ENCODE measurements at places on chromosomes 12 and 14.
A peak's percentile ranks its signal among the peaks of the same experiment; 100 is the strongest.

DNA sequence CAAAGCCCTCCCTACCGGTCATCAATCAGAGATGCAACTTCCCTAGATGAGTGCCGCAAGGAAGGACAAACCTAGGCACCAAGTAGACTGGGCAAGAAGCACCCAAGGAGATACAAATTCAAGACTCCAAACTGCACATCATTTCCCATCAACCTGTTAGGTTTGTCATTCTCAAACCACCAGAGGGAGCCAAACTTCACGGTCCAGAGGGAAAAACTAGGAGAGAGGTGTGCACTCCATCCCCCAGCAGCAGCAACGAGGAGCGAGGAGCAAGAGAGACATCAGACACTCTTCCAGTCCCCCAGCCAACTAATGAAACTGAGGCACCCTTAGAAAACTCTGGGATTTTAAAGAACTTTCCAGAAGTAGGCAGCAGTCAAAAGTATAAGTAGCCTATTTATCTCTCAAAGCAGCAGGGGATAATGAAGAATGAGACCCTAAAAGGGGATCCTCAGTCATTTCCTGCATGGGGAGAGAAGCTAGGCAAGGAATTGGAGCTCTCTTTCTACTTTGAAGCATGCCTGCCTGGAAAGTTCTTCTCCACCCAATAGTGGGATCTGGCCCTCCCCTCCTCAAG lies 37.0 kb upstream of the NT5DC3 start:
- peak; percentile 38 for DNase-seq

DNA sequence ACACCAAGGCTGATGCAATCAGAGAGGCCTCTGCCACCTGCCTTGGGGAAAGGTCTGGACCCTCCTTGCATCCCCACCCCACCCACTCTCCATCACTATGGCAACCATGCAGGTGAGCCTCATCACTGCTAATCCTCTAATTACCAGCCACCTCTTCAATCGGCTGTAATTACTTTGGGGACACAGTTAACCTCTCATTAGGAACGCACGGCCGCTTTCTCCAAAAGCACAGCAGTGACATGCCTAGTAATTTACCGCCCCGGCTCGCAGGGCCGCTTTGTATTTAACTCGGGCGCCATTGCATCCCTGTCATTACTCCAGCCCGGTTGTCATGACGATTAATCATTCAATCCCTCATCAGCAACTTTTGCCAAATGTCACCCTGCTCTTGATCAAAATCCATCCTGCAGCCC lies 36.3 kb upstream of the FAM222A start:
- no peak for DNase-seq

DNA sequence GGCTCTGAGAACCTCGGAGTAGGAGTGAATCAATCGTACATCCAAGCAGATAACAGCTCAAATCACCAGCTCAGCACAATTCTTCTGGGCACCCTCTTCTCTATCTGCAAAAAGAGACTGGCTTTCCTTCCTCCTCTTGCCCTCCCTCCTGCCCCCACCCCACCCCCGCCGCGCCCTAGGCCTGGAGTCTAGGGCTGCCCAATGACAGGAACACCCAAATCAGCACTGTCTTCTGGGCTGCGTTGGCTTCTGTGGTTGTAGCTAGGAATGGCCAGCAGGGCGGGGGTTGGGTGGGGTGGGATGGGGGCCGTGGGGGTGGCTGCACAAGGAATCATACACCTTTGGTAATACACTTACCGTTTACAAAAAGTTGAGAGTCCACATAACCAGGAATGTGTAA lies 28.0 kb upstream of the TMCC3 start:
- DNase-seq = no peak

DNA sequence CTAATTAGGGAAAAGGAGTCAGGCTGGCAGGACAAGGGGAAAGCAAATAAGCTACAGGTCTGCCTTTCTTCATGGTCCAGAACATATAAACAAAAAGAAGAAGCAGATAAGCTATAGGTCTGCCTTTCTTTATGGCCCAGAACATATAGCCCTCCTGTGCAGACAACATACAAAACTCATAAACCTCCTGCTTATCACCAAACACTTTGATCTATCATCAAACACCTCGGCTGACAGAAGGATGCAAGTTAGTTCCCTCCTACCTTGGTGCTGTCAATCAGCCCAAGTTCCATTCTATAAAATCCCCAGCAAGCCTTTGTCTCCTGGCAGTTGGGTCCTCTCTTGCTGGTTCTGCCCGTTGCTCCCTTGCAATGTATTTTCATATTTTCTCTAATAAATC lies 23.2 kb downstream of the AMN1 start:
- no peak for DNase-seq

GRCh38 chr12:117481470-117481869 lies 120.0 kb upstream of the NOS1 start:
- DNase-seq = no peak

GRCh38 chr12:116529048-116529447 lies 30.1 kb upstream of the MAP1LC3B2 start:
- DNase-seq = no peak

DNA sequence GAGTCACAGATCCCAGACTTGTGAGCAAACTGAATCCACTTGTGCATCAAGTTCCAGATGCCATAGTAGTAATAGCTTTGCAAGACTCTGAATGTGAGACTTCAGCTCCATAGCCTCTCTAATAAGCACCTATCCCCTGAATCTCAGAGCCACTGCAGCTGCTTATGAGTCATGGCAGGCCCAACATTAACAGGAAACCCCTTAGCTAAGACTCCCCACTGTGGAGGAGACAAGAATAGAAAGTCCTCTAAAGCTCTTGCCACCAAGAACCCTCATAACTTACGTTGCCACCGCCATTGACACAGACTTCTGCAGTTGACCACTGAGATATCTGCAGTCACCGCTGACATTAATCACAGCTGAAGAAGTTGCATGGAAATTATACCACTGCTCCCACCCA lies 62.9 kb upstream of the PDE3A start:
- no peak for DNase-seq

GRCh38 chr14:101399737-101400517 lies 161.4 kb upstream of the DIO3 start:
- DNase-seq = no peak

DNA sequence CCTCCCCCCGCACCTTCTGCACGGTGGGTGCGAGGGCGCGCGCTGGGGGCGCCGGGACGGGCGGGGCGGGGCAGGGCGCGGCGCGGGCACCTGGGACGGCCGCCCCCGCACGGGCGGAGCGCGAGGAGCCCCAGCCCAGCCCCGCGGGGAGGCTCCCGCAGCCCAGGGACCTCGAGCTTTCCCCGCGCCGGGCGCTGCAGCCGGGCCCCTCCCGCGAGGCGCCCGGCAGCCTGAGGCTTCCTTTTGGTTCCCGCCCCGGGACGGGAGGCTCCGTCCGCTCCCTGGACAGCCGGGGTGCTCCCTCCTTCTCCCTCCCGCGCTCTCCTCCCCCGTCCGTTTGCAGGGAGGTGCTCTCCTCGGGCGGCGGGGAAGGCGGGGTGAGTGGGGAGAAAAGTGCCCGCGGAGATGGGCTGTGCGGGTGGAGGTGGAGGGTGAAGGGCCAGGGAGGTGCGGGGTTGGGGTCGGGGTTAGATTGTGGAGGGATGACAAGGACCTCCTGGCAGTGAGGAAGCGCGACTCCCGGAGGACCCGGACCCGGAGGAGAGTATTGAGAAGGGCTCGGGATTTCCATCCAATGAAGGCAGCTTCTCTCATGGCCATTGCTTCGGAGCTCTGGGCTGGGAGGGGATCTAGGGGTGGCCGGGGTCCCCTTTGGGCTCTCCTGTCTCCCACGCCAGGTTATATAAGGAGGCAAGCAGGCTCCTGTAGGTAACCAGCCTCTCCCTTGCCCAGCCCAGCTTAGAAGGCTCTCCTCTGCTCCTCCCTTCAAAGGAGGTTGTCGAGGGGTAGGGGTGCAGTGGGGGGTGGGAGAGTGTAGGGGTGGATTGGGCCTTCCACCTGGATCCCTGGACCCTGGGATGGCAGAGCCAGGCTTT lies 645 bp downstream of the JDP2 start:
- DNase-seq = no peak

- no peak for DNase-seq
Observed at GRCh38 chr14:71620401-71620800, 311.8 kb upstream of the RGS6 start.

DNA sequence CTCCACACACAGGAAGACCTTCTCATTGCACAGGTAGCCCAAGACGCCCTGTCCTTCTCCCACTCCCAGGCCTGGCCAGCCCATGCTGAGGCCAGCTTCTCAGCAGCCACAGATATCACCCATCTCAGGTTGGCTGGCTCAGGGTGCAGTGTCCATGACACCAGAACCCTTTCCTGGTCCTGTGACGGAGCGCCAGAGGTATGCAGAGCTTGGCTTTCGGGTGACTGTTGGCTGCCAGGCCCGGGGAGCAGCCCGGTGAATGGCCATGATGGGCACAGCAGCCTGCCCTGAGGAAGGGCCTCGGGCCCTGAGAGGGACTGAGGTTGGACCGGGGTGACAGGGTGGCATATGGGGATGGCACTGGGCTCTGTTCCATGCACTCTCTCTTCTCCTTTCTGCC lies 173.4 kb downstream of the TSPAN9 start:
- no peak for DNase-seq

GRCh38 chr12:119157978-119158377 lies 20.8 kb upstream of the HSPB8 start:
- DNase-seq = no peak

GRCh38 chr12:54762390-54762789 lies 91.9 kb upstream of the MUCL1 start:
- no peak for DNase-seq

DNA sequence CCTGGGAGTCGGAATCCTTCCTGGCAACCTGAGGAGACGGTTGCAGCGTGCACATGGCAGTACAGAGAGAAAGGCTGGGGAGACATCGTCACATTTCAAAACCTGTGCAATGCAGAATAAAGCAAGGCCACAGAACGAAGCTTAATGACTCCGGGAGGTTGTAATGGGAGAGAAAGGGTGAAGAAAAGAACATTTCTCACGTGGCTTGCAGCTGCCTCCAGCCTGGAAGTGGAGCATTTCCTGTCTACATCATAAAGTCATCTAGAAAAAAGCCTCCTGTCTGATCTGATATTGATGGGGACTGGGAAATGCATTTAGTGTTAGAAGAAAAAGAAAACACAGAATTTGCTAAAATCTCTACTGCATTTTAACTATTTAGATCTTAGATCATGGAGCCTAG lies 209.3 kb downstream of the TMEM132C start:
- no peak for DNase-seq

DNA sequence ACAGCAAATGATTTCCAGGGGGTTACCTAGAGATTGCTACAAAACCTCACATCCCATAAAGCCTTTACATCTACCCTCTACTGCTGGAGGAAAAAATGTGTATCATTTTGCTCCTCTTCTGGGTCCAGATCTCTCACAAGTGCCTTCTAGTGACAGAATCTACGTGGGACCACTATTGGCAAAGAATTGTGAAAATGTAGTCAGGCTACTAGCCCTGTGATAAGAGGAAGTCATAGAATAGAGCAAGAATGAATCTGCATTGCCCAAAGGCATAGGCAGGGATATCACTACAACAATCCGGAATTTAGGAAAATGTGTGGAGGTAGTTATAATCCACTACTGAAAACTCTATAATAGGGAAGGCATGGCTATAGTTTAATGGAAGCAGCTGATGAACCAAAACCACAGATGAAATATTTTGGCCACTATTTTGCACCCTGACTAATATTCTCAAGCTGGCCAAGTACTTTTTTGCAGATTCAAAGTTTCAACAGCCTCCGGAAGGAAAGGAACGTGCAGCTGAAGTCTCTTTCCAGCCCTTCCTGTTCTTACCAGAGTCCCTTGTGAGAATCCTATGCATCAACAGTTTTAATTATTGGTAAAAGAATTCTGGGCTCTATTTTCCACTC lies 176.8 kb downstream of the PHLDA1 start:
- DNase-seq = no peak

GRCh38 chr14:51210594-51210993 lies 29.5 kb upstream of the TMX1 start:
- no peak for DNase-seq

GRCh38 chr12:120489018-120489417 lies 6.9 kb upstream of the DYNLL1 start:
- DNase-seq = no peak

DNA sequence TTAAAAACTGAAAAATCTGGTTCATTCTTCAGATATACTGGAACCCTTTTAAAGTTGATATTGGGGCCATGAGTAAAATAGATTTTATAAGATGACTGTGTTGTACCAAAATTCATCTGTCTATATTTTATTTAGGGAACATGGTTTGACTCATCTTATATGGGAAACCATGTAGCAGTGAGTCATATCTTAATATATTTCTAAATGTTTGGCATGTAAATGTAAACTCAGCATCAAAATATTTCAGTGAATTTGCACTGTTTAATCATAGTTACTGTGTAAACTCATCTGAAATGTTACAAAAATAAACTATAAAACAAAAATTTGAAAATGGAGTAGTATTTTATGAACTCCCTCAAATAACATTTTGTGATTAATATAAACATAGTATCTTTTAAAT lies 14.2 kb downstream of the PTGER2 start:
- no peak for DNase-seq

- no peak for DNase-seq
Observed at GRCh38 chr12:25997201-25997963, 38.9 kb downstream of the RASSF8 start.

DNA sequence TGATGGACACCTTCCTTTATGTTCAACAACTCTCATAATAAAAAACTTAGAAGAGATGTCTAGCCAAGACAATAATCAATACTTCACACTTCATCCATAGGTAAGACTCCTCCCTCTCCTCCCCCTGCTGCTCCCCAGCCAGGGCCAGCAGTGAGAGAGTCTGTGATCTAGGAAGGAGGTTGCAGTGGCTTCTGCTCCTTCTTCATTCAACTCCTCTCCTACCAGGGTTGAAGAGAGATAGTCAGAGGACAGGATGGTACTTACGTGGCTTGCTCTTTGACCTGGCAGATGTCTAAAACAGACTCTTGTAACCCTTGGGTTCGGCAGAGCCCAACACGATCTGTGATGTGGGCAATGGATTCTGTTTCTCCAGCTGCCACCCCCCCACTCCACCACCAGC lies 31.0 kb downstream of the DHRS2 start:
- DNase-seq = no peak

GRCh38 chr14:100079726-100080005 lies 14.4 kb downstream of the EVL start:
- no peak for DNase-seq

DNA sequence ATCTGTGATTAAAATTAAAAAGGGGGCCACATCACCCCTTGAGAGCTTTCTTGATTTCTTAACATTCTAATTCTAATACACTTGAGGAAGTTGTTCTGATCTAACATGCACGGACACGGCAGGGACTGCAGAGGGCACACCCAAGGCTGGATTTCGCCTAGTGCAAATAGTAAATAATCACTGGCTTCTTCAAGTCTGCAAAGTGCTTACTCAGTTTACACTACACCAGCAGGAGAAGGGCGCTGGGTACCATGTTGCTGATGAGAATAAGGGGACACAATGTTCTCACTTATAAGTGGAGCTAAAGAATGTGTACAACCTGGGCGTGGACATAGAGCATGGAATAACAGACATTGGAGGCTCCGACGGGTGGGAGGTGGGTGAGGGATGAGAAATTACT lies 34.2 kb downstream of the TBX5 start:
- no peak for DNase-seq

- no peak for DNase-seq
Observed at GRCh38 chr12:47867495-47867941, 37.3 kb downstream of the VDR start.
